ENCODE measurements at places on chromosomes 16 and 17.

DNA sequence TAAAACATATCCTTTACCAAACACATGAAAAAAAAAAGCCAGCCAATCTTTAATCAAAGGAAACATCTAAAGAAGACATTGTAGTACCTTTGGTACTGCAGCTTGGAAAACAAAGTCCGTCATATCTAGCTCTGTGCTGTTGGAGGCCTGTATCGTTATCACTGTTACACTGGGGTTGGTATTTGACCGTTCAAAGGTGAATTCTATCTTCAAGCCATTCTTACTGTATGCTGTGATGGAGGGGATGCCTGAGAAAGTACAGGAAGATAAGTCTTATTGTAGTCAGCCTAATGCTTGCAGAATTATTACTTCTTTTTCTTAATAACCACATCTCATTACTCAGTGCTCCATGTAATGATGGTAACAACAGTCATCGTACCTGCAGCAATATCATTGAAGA is 14.4 kb upstream of the PHLPP2 start:
- DNase-seq = no peak

DNA sequence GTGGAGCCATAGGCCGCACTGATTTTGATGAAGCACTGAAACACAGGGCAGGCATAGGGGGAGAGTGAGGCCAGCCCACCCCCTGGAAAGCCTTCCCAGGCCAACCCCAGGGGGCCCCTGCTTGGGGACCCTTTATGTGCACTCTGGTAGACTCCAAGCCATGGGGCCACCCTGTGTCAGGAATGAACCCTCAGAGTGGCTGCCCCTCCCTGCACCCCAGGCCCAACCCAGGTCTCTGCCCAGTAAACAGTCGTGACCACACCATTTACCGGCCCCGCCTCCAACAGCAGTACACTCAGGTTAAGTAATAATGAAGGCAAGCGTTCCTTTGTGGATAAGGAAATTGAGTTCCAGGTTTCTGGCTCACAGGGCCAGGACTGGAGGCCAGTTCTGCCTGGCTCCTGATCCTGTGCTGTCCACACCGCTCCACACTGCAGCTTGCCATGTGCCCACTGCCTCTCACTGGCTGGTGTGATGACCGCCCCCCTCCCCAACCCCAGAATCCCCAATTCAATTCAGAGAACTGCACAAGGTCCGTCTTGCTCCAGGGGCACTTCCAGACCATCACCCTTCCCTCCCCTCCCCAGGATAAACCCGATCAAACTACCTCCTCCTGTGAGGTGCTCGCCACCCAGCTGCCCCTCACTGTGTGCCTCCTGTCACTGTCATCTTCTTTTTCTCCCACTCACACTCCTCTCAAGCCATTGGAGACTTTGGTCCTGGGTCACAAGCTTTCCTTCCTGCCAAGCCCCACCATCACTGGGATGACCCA is 13.6 kb downstream of the PIMREG start:
- DNase-seq = no peak

DNA sequence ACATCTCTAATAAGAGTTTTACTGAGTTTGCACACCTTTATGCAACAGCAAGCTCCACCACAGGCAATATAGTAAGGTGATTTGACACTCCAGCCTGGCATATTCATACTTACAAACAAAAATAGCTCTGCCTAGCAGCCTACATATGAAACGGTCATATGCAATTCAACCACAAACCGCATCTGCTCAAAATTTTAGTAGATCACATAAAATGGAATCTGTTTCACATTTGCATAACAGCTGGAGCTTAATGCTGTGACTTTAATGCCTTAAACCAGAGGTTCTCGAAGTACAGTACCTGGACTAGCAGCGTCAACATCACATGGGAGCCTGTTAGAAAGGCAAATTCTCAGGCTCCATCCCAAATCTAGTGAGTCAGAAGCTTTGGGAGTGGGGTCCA is 578.4 kb downstream of the CDH11 start:
- no peak for DNase-seq

GRCh38 chr17:78173097-78173715 is 4.8 kb downstream of the SYNGR2 start:
- peak; percentile 53 for DNase-seq

DNA sequence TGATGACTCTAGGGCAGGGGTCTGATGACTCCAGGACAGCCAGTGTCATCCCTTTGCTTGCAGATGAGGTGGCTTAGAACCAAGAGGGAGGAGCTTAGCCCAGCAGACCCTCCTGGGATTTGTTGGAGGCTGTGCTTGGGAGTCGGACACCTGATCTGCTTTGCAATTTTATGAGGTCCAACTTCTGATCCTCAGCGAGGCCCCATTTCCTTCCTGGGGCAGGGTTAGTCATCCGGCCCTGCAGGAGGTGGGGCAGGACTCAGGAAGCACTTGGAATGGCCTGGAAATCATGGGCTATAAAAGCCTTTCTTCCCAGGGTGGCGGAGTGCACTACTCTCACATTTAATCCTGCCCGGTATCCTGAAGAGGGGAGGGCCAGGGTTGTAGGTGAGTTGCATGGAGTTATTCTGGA is 168.5 kb downstream of the MSI2 start:
- DNase-seq = no peak

- DNase-seq = no peak
These were observed 11.3 kb upstream of the DHRS7C start for GRCh38 chr17:9802697-9803096.

DNA sequence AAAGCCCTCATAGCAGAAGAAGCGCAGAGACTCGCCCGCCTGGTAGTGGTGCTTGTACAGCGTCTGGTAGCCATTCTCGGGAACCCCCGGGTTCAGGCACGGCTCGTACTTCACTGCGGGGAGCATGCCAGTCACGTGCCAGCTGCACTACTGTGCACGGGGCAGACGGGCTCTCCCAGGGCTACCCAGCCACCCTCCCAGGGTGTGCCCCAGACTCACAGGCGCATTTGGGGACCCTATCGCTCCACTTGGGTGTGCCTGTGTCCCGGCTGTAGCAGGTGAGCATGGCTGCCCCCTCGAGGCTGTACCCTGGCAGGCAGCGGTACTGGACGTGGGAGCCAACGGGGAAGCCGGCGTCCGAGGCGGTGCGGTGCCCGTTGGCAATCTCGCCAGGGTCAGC is 10.3 kb upstream of the CDIPT start:
- no peak for DNase-seq

DNA sequence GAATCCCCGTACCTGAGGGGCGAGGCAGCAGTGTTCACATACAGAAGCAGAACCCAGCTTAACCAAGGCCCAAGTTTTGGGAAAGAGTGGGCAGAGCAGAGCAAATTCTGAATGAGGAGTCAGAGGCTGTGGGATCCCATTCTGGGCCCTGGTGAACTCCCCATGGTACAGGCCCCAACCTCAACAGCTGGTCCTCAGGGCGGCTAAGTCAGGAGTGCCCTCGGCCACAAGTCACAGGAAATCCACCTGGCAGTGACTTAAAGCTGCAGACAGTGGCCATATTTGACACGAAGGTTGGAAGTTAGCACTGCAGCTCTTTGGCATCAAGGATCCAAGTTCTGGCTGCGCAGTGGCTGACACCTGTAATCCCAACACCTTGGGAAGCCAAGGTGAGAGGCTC is 237.1 kb downstream of the PARN start:
- DNase-seq = no peak

DNA sequence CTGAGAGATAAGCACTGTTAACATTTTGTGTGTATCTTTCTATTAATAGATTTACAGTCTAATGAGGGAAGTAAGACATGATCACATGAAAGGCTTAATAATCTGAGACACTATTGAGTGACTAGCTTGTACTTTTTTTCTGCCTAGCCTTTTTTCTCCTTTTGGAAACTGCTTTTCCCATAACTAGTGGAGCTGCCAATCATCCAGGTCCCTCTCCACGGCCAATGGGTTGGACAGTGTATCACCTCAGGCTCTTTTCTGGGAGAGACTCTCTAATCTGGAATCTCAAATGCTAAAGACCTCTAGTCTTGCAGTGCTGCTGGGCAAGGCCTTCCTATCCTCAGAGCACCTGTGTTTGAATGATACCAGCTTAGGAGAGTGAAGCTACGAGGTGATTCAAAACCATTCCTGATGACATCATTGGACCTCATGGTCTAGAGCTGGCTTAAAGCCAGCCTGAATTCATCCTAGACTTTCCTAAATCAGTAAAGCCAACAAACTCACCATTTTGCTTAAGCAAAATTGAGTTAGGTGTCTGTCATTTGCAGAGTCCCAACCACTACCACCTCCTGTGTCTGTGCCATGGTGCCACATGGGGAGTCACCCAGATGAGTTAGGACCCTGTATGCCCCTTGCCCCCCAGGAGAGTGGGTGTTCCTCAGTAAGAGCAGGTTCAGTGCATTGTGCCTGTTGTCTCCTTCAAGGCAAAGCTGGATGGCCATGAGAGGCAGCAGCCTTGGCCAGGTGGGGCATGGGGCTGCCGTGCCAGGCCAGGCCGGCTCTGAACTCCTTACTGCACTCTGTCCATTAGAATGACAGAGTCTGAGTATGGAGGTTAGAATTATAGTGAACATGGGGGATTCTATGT is 62.9 kb downstream of the SPECC1 start:
- no peak for DNase-seq

DNA sequence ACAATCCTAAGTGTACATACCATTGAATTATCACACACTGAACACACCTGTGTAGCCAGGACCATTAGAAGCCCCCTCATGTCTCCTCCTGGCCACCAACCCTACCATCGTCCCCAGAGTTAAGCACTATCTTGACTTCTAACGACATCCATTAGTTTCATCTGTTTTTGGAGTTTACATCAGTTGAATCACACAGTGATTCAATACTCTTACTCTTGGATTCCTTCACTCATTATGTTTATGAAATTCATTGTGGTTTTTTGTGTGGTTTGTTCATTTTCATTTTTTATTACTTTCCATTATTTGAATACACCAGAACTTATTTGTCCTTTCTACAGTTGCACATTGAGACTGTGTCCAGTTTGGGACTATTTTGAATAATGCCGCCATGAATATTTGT is 13.6 kb downstream of the DRC7 start:
- no peak for DNase-seq

DNA sequence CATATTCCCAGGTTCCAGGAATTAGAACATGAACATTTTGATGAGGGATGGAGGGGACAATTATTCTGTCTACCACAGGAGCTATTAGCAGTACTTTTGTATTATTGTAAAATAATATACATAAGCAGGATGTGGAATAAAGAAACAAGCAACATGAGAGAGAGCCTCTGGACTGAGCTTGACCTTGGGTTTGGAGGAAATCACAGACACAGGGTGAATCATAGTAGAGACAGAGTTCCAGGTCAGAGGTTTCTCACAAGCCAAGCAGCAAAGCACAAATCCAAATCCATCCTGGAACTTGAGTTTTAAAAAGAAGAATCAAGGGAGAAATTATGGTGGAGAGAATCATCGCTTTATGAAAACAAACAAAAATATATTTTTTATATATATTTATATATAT is 5.1 kb downstream of the KRT31 start:
- no peak for DNase-seq

DNA sequence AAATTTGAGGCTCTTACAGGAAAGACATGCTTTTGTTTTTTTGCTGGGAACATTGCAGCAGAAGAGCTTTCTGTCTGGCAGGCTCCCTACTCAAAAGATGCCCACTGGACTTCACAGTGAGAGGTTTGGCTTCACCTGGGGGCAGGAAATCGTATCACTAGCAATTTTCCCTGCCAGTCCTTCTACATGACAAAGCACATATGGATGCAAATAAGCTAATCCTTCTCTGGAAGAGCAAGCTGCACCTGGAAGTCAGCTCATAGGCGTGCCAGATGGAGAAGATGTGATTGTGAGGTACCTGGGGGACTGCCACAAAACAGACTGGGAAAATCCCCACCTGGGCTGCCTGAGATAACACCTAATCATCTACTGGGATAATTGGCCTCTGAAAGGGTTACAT is 195.0 kb upstream of the CPHXL start:
- no peak for DNase-seq

DNA sequence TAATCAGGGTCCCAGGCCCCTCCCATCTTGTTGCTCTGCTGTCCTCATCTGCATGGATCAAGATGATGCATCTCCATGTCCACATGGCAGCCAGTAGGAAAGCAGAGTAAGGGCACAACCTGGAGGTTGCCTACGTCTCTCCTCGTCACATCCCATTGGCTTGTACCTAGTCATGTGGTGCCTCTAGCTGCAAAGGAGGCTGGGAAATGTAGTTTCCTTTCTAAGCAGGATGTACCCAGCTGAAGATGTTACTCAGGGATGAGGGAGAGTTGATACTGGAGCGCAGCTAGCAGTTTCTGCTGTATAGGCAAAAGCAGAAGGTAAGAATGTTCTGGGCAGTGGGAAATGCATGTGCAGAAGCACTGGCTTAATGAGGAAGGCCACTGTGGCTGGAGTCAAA is 20.8 kb downstream of the ABCC1 start:
- DNase-seq = no peak

DNA sequence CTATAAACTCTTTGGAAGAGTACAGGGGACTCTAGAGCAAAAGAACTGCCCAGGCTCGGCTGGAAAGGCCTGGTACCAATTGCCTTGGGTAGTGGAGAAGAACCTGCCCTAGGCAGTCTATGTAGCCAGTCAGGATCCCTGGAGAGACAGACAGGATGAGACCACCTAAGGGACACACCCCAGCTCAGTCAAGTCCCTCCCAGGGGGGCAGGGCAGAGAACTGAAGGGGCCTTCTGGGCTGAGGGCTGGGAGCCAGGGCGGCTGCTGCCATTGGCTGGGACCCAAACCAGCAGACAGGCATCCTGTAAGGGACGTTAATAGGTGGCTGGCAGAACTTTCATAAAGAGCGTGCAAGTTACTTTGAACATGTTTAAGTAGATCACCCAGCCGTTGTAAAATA is 12.8 kb upstream of the SLC38A8 start:
- DNase-seq = no peak

- no peak for DNase-seq
These were observed 12.6 kb downstream of the PHB1 start for GRCh38 chr17:49401971-49402611.

DNA sequence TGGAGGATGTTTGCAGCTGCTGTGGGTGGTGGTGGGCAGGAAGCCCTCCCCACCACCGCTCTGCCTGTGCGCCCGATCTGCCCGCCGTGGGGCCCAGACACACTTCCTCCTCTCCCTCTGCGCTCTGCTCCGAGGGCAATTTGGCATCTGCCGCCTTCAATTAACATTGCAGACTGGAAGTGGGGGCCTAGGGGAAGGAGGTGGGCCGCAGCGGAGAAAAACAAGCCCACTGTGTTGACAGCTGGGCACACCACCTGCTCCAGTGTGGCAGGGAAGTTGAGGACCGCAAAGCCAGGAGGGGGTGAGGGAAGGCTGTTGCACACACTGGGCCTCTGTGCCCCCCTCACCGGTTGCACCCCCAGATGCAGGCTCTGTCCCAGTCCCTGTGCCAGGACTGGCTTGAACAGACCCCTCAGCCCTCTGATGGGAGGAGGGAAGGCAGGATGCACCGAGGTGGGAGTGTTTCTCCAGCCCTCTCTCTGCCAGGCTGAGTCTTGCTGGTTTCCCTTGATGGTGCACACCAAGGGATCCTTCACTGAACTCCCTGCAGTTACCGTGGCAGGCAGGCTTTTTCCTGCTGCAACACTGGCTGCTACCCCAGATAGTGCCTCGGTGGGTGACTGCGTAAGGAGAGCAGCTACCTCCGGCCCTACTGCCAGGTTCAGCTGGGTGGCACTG is 72.8 kb upstream of the MED9 start:
- DNase-seq = peak; percentile 66
